ENCODE measurements at places on chromosomes 13 and 19.
A peak's percentile ranks its signal among the peaks of the same experiment; 100 is the strongest.

- DNase-seq: peak; percentile 36
Observed at GRCh38 chr13:99124794-99125316, 75.8 kb upstream of the UBAC2 start.

DNA sequence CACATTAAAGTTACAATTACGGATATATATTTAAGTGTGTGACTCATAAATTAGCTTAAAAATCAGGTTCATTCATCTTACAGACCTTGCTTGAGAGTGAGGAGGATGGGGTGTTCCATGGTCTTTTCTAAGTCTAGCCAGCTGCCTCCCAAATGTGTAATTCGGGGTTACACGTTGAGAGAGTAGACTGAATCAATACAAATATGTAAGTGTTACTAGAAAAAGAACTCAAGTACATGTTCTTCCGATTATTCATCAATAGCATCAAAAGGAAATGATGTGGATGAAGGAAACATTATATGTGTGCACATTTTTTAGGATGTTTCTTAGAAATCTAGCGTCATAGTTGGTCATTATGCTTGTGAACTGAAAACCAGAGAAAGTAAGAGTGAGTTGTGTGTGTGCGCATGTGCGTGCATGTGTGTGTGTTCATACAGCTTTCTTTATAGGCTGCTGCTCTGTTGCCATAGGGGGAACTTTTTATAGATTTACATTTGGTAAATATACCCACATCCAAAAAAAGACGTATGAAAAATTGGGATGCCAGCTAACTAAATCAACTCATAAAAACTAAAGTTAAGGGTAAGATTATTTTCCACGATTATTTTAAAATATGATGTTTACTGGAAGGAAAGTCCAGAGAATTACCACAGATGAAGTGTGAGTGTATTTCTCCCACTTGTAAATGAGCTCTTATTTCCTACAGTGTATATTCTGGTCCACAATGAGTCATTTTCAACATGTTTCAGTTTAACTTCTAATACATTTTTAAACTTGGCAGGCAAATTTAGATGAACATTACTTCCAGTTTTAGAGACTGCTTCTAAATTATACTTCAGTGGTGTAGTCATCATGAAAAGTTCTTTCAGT is 82.4 kb downstream of the PIBF1 start:
- DNase-seq: no peak

- no peak for DNase-seq
Observed at GRCh38 chr13:45940061-45940460, 88.5 kb upstream of the SIAH3 start.

- no peak for DNase-seq
Observed at GRCh38 chr13:26343816-26344215, 89.9 kb downstream of the CDK8 start.

GRCh38 chr13:98827449-98827848 is 75.0 kb upstream of the SLC15A1 start:
- DNase-seq: no peak

GRCh38 chr19:623974-624373 is 9.4 kb downstream of the POLRMT start:
- no peak for DNase-seq

- peak; percentile 86 for DNase-seq
Observed at GRCh38 chr19:11505504-11506100, at the start of gene ZNF653. TSS of gene ZNF653 (minus strand) at chr19:11505839. CDS start at chr19:11505786, 53 bp downstream.

GRCh38 chr19:10681658-10682057 is 19.6 kb upstream of the QTRT1 start:
- DNase-seq: no peak

DNA sequence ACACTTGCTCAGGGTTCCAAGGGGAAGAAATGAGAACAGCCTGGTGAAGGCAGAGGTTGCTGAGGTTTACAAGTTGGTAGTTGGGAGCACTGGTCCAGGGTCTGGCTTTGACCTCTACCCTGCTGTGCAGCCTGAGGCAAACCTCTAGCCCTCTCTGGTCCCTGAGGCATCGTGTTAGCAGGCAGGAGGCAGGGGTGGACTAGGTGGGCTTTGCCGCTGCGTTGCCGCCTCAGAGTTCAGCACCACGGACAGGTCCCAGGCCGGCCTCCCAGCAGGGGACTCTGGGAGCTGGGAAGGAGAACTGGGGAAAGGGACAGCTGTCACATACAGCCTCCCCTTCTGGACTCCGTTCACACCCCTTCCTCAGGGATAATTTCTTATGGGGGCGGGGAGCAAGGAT is 3.1 kb downstream of the NCAN start:
- no peak for DNase-seq

DNA sequence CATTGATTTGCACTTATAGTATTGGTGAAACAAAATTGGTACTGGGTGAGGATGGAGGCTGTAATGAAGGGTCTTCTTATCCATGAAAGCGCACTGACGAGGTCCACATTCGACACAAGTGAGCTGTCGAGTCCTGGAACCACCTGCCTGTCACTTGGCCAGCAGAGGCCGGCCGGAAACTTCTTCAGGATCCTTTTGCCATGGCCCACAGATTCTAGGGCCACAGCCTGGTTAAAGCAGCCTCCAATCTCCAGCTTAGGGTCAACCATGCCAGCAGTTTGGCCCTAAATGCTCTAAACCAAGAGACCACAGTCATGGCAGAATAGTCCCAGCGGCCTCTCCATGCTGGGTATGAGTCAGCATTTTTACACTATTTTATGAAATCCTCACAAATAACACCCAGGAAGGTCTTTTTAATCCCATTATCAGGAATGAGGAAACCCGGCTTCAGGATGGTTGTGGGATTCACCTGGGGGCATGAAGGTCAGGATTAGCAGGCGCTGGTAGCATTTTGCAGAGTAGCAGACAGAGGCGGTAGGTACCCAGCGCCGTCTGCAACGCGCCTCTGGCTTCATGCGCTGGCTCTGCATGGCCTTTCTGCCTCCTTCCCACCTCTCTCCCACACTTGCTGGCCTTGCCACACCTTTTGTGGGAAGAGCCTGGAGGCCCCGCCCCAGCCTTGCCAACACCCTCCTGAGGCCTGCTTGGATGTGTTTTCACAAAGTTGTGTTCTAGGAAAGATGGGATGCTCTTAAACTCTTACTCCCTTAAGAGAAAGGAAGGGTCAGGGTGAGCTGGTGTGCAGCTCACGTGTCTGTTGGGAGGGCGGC is 15.2 kb downstream of the GAS6 start:
- no peak for DNase-seq

DNA sequence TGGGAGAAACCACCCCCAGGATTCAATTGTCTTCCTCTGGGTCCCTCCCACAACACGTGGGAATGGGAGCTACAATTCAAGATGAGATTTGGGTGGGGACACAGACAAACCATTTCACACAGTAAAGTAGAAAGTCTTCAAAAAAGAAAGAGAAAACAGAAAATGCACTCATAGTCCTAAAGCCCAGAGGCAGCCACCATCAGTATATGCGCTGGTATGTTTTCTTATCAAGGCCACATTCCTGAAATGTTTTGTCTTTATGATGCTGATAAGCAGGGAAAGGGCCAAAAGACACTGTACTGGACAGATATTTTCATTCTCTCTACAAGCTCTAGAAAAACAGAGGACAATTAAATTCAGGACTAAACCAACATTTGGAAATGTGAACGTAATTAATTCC is 375.8 kb upstream of the TSHZ3 start:
- no peak for DNase-seq

DNA sequence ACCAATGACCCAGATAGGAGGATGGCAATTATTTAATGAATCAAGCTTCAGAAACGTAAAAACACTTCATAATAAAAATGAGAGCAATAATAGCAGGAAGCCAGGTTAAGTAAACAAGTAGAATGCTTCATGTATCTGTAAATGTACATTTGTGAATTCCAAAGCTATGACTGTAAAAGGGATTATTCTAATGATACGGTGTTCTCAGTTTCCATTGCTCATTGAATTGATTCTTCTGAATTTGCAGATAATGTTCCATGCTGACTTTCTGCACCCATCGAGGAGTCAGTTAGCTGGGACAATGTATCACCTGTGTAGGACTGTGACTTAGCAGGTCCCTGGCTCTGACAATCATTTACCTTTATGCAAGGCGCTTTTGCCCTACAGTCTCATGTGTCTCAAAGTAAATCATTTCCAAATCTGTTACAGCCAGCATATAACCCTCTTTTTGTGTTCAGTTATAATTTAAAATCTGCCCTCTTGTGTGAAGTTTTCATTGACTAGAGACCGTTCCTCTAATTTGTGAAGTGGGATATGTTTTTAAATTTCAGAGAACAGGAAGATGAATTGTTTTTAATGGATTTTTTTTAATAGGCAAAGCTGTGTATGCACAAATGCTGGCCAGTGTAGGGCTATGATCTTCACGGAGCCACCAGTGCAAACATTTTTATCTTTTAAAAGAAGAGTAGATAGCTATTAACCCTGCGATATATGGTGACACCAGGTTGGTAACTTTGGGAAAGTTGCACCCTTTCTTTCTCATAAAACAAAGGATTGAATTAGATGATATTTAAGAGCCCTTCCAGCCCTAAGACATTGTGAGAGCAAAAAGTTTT is 267.1 kb downstream of the KLF5 start:
- no peak for DNase-seq

- no peak for DNase-seq
Observed at GRCh38 chr19:48524732-48525131, 13.1 kb upstream of the LMTK3 start.

- no peak for DNase-seq
Observed at GRCh38 chr13:59865398-59865797, 298.3 kb downstream of the DIAPH3 start.

DNA sequence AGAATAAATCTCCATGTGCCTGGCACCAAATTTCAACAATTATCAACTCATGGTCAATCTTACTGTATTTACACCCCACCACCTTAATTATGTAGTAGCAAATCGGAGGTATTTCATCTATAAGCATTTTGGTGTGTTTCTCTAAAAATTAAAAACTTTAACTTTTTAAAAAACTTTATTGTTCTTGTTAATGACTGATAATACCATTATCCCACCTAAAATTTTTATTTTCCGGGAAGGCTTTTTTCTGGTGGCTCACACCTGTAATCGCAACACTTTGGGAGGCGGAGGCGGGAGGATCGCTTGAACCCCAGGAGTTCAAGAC is 453 bp upstream of the PDCD2L start:
- DNase-seq: no peak

DNA sequence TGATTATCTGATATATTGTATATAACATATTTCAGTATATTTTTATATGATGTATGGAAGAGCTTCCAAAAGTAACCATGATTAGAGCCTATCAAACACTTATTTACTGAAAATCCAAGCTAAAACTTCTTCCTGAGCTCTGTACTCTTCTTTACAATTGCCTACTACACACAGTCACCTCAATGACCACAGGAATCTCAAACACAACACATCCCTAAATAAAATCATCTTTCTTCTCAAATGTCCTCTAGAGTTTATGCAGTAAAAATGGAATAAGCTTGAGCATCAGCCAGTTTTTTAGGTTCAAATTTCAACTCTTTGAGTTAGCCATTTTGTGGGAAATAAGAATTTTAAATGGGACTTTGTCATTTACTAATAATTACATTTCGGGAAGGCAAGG is 102.6 kb upstream of the FNDC3A start:
- DNase-seq: no peak

- no peak for DNase-seq
Observed at GRCh38 chr19:38490861-38491260, 57.4 kb downstream of the RYR1 start.

GRCh38 chr13:102870677-102871415 is 25.0 kb downstream of the ERCC5 start:
- DNase-seq: no peak

GRCh38 chr13:30446126-30446500 is 19.6 kb downstream of the HMGB1 start:
- DNase-seq: no peak

DNA sequence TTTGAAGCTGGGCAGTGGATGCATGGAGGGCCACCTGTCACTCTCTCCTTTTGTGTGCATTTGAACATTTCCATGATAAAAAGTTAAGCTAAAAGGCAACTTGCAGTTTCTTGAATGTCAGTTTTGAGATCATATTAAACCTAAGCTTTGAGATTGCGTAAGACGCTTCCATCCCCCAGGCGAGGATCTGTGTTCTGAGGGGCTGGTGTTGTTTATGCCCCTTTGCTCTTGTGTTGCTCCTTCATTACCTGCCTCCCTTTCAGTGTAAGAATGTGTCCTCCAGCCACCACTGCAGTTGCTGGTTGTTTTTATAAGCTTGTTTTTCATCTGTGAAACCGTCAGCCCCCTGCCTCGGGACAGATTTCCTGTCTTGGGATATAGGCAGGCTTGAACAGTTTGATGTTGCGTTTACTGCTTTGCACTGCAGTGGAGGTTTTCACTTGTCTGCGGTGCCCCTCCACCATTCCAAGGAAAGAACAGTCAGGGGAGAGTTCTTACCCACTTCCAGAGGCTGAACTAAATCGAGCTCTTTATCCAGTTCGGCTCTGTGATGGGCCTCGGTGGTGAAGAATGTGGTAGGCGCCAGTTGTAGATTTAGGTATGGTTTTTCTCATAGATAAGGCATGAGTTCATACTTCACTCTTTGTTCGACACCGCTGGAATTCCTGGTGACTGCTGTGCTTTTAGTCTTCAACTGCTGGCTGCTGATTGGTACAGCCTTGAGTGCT is 96.8 kb downstream of the ARHGEF7 start:
- no peak for DNase-seq

- DNase-seq: no peak
Observed at GRCh38 chr13:105925496-105925895, 610.0 kb downstream of the EFNB2 start.

- no peak for DNase-seq
Observed at GRCh38 chr13:24131749-24132148, 28.8 kb upstream of the SPATA13 start.

DNA sequence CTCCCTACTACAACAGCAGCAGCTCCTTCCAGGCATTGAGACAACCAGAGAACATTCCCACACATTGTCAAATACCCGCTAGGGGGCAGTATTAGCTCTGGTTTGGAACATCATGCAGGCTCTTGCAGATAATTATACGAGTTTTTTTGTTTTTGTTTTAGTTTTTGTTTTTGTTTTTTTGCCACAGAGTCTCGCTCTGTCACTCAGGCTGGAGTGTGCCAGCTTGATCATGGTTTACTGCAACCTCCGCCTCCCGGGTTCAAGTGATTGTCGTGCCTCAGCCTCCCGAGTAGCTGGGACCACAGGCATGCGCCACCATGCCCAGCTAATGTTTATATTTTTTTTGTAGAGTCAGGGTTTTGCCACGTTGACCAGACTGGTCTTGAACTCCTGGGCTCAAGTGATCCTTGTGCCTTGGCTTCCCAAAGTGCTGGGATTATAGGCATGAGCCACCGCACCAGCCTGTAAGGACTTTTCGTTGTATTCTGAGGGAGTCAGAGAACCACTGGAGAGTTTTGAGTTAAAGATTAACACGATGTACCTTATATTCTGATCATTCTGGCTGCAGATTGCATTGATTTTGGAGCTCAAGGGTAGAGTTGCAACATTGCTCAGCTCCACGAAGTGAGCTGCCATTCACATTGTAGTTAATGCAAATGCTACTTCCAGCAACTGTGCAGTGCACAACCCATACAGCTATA is 41.7 kb upstream of the CEACAM20 start:
- peak; percentile 71 for DNase-seq
